Endothelial cell of umbilical vein (primary cell): ENCODE measurements at places on chromosomes 16 and 17. TPM values are rescaled to one million over a fixed set of nuclear protein-coding genes. Genes with fewer than 3 reads are reported as not detected.
A peak's percentile ranks its signal among the peaks of the same experiment; 100 is the strongest.

Gene RPL38
- 1,006 and 1,060 TPM in 2 replicates for total RNA-seq

- no peaks in the 10 kb centered on the region for H3K4me1 ChIP-seq
- H3K4me3 ChIP-seq: no peak overlapping the region
- H3K27ac ChIP-seq: no peak overlapping the region
- no peak for DNase-seq
- H3K36me3 ChIP-seq: no peaks in the 10 kb centered on the region
Observed at GRCh38 chr17:79586131-79586530, 24.7 kb downstream of the RBFOX3 start.

- H3K27ac ChIP-seq: no peak overlapping the region
- no peaks in the 10 kb centered on the region for H3K4me1 ChIP-seq
- DNase-seq: peak; percentile 58
- no peaks in the 10 kb centered on the region for H3K27me3 ChIP-seq
Observed at GRCh38 chr16:84766978-84767773, 52.6 kb upstream of the CRISPLD2 start.

GRCh38 chr16:72426386-72426785 lies 254.4 kb upstream of the PMFBP1 start:
- H3K36me3 ChIP-seq: no peaks in the 10 kb centered on the region
- H3K27ac ChIP-seq: no peak overlapping the region
- no peaks in the 10 kb centered on the region for H3K4me1 ChIP-seq
- DNase-seq: no peak
- H3K27me3 ChIP-seq: no peaks in the 10 kb centered on the region
- H3K4me3 ChIP-seq: no peak overlapping the region

DNA sequence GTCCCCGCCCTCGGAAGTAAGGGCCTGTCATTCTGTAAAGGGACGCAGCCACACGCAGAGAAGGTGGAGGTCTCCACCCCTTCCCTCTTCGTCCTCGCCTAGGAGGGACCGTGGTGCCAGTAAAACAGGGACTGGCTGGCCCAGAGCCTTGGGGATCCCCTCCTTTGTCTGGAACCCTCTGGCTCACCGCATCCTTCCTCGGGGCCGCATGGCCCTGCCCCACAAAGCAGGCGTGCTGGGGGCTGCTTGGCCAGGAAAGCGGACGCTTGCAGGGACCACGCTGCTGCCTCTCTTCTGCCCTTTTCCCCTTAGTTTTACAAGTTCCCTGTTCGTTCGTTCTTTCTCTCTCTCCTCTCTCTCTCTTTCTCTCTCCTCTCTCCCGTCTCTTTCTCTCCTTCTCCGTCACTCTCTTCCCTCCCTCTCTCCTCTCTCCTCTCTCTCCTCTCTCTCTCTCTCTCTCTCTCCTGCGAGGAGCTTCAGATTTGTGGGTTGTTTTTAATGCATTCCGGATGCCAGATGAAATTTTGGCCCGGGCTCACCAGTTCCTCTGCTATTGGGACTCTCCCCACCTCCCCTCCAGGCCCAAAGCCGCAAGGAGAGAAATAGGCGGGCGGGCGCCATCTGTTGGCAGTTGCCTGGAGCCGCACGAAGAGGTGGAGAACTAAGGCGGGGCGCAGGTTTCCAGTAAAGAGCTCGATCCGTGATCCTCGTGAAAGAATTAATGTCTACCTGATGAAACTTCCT lies 35.1 kb upstream of the CDRT4 start:
- H3K27ac ChIP-seq: peak overlapping the region; percentile 13
- DNase-seq: peak; percentile 58
- peaks cover 15% of the 10 kb centered on the region for H3K4me1 ChIP-seq
- H3K4me3 ChIP-seq: no peak overlapping the region

Gene MPP2
- 1.2 and 1.6 TPM in 2 replicates for total RNA-seq

DNA sequence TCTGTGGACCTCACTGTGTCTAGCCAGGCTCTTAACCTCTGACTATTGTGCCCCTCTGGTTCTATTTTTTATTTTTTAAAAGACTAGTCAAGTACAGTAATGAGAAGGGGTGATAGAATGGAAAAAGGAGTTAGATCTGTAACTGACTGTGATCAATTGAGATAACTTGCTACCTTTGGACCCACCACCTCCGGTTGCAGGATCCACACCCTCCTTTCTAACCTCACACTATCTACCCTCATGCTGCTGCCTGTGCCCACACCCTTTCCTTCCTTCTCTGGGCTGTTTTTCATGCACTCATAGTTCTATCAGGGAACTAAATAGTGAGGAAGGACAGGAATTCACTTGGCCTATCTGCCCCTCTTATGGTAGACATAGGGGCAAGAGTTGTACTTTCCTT lies 172.3 kb downstream of the KATNIP start:
- no peaks in the 10 kb centered on the region for H3K36me3 ChIP-seq
- no peaks in the 10 kb centered on the region for H3K27me3 ChIP-seq
- no peak overlapping the region for H3K4me3 ChIP-seq
- H3K27ac ChIP-seq: no peak overlapping the region

DNA sequence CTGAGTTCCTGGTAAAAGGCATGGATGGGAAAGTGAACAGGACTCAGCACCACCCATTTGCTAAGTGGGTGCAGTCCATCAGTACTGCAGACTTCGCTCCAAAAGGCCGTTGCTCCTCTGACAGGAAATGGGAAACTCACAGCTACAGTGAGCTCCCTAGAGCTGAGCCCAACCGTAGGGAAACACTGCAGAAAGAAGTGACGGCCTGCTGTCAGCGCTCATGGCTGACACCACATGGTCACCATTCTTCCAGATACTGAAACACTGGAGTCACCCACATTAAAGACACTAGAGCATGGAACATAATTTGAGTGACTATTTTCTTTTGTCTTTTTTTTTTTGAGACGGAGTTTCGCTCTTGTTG lies 31.9 kb downstream of the UBE2O start:
- H3K27me3 ChIP-seq: no peaks in the 10 kb centered on the region
- no peaks in the 10 kb centered on the region for H3K4me1 ChIP-seq
- no peak overlapping the region for H3K4me3 ChIP-seq
- H3K27ac ChIP-seq: no peak overlapping the region
- DNase-seq: no peak

GRCh38 chr17:57881783-57882351 lies 32.0 kb upstream of the MRPS23 start:
- H3K4me3 ChIP-seq: no peak overlapping the region
- H3K27me3 ChIP-seq: no peaks in the 10 kb centered on the region
- H3K36me3 ChIP-seq: peaks cover 3% of the 10 kb centered on the region

DNA sequence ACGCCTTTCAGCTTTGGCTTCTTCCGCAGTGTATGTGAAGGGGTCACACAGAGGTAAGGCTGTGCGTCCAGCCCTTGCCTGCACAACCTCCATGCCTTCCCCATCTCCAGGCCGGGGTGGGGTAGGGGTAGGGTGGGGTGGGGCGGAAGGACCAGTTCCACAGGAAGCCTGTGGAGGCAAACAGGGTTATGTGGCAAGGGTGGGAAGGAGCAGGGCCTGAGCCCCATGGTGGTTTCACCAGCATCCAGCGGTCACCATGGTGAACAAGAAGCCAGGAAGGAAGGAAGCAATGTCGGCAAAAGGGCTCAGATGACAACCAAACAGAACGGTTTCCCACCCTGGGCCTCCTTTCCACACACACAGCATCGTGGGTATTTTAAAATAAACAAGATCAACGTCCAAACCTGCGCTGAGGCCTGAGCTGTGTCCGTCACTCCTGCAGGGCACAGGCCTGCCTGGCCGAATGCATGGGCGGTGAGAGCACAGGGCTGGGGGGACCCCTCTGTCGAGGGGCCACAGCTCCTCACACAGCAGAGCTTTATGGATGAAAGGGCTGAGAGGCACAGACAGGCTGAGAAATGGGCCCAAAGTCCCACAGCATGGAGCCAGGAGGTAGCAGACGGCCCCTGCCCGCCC lies 80.5 kb downstream of the ZNF778 start:
- H3K4me1 ChIP-seq: peaks cover 26% of the 10 kb centered on the region
- no peaks in the 10 kb centered on the region for H3K27me3 ChIP-seq
- H3K36me3 ChIP-seq: no peaks in the 10 kb centered on the region
- no peak overlapping the region for H3K27ac ChIP-seq

- no peak for DNase-seq
- no peak overlapping the region for H3K4me3 ChIP-seq
- no peak overlapping the region for H3K27ac ChIP-seq
- H3K4me1 ChIP-seq: peaks cover 9% of the 10 kb centered on the region
Observed at GRCh38 chr16:87044032-87044382, 273.2 kb downstream of the C16orf95 start.
